CD4-positive, alpha-beta T cell treated with Interleukin-15 for 4 hours (primary cell): ENCODE measurements at places on chromosomes 13 and 19.

- DNase-seq, result no peak
These were observed 48.7 kb downstream of the LYL1 start for GRCh38 chr19:13053761-13054625.

DNA sequence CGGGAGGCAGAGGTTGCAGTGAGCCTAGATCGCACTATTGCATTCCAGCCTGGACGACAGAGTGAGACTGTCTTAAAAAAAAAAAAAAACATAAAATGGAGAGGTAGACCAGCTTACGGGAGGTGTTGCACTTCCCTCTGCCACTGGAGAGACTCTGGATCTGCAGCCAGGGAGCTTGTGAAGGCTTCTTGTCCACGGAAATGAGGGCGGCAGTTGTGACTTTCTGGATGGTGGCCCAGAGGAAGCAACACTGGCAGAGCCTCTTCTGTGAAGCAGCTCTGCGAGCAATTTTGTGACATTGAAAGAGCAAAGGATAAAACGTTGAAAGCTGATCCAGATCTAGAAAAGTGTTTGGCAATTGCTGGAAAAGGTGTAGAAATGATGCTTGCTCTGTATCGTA is 10.4 kb downstream of the SPINT2 start:
- DNase-seq, result no peak

- no peak for DNase-seq
These were observed 29.0 kb downstream of the ARID3A start for GRCh38 chr19:954672-955494.

GRCh38 chr19:54418030-54418929 is 3.0 kb downstream of the TTYH1 start:
- no peak for DNase-seq

- DNase-seq, result no peak
These were observed 93.9 kb downstream of the NUFIP1 start for GRCh38 chr13:44895264-44895952.
